Lung microvascular endothelial cell (primary cell): ENCODE measurements at places on chromosomes 2 and 18.

DNA sequence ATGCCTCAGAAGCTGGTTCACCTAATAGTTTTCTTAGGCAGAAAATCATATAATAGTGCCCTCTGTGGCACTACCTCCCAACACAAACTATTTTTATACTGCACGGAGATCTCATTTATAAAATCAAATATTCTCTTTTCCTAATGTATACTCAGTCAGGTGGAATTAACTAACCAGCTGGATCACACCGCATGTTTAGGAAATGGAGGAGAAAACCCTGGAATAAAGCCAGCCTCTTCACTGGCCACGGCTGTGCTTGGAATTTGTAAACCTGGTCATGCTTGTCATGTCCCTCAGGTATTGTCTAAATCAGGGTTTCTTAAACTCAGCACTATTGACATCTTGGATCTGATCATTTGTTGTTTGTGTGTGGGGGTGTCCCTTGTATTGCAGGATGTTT, 85.6 kb downstream of the DOCK10 start:
- no peak for DNase-seq

DNA sequence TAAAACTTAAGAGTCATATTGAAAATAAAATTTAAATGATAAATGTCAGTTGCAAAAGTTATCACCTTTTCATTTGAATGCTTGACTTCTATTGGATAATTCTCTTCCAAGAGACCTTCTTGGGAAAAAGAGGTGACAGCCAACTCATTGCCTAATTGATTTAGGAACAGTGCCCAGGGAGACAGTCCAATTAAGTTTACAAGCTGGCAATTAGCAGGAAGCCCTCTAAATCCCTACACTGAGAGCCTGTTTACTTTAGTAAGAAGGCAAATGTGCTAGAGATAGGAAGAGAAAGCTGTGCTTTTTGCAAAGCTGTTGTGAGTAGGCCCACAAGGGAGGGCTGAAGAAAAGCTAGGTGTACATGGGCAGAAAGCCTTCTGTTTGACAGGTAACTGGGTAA, 189.1 kb downstream of the WDPCP start:
- no peak for DNase-seq

- no peak for DNase-seq
Measured at GRCh38 chr2:222169346-222169745, 129.5 kb downstream of the PAX3 start.

GRCh38 chr2:233075141-233075965, 15.2 kb downstream of the INPP5D start:
- DNase-seq = no peak

GRCh38 chr18:36518839-36519238, 221.3 kb downstream of the FHOD3 start:
- DNase-seq = no peak

- no peak for DNase-seq
Measured at GRCh38 chr2:10862330-10862729, 49.4 kb upstream of the KCNF1 start.

DNA sequence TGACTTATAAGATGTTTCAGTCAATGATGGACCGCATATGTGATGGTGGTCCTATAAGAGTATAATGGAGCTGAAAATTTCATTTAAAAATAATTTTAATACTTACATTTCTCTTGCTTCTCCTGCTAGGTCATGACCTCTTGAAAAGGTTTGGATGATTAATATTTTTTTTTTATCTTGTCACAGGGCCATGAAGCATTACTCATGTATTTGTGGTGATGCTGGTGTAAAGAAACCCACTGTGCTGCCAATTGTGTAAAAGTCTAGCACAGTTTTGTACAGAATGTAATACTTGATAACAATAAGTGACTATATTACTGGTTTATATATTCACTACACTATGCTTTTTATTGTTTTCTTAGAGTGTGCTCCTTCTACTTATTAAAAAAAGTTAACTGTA, 124.2 kb upstream of the CELF4 start:
- DNase-seq = no peak

DNA sequence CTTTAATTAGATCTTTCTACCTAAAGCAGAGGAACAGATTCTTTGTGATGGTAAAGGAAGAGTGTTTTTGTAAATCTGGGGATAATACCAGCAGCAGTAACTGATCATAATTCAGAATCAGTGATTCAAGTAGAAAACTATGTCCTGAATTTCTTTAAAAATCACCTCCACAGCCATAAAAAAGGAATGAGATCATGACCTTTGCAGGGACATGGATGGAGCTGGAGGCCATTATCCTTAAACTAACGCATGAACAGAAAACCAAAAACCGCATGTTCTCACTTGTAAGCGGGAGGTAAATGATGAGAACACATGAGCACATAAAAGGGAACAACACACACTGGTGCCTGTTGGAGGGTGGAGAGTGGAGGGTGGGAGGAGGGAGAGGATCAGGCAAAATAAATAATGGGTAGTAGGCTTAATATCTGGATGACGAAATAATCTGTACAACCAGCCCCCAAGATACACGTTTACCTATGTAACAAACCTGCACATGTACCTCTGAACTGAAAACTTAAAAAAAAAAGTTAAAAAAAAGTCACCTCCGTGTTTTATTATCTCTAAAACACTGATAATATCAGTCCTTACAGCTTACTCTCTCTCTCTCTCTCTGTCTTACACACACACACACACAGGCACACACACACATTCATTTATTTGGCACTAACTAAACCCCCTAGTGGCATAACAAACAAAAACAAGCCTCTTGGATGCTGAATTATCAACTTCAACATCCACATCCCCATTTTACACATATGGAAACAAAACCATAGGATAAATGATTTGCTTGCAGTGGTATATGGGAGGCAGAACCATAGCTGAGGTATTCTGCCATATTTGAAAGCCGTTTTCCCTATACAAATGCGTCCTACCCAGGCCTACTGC, 1.4 kb downstream of the TM4SF20 start:
- DNase-seq = no peak

- no peak for DNase-seq
Measured at GRCh38 chr2:26162963-26163362, 9.9 kb upstream of the GAREM2 start.

- DNase-seq = peak; percentile 69
Measured at GRCh38 chr2:3759331-3759730, 56.0 kb downstream of the DCDC2C start.
